ENCODE measurements at places on chromosomes 7 and 10.

DNA sequence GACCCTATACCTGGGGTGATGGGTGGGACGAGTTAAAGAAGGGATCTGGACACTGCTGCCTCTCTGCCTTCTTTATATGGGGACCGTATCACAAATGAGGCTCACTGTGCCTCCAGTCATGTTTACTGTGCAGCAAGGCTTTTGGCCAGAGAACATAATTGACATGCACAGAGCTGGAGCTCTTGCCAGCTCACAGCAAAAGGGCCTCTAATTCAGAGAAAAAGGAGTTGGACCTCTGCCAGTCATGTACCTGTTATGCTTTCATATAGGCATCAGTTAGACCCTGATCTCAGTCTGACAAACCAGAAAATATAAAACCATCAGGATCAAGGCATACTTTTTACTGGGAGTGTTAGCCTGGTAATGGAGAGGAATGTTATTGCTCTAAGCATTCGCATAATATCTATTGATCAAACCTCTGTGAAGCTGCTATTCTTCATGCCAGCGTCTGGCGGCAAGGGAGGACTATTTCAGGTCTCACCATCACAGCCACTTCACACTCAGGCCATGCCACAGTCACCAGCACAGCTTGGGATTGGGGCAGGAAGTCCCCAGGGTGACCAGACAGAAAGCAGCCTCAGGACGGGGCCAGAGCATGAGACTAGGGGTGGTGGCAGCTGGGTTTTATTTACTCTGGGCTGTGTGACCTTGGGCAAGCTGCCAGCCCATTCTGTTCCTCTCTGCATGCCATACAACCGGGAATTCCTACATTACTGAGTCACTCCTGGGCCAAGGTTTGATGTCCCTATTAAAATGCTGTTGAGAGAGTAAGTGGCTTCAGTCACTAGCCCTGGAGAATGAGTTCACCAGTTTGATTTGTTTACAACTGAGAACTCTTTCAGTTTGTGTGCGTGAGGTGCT lies 90.1 kb downstream of the NPSR1 start:
- DNase-seq = peak; percentile 12

DNA sequence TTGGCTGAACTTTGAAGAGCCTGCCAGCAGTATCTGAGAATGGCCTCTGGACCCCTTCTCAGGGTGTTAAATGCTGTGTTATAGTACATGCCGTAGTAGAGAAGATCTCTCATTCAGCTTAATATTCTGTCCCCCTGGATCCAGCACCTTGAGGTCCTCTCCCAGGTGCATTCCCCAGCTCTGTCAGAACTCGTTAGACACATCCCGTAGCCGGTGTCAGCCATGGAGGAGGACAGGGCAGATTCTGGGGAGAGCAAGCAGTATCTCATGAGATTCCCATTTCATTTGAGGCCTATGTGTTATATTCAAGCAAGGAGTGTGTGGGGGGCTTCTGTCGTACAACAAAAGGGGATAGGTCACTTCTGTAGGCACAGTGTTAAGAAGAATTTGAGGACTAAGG lies 34.8 kb downstream of the NACAD start:
- no peak for DNase-seq

- no peak for DNase-seq
Observed at GRCh38 chr10:86113044-86113443, 253.6 kb downstream of the GRID1 start.

DNA sequence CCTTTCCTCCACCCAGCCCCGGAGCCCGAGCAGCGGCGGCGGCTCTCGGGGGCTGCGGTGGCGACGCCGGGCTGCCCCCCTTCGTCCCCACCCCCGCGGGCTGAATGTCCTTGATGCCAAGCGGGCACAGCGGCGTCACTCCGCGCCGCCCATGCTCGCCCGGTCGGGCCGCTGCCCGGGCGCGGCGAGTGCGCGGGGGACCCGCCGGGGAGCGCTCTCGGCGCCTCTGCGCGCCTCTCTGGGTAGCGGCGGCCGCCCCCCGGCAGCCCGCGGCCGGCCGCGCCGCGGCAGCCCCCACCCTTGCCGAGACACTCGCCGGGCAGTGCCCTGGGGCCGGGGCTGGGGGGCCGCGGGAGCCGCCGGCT lies 433 bp upstream of the PLXNA4 start:
- peak; percentile 52 for DNase-seq

DNA sequence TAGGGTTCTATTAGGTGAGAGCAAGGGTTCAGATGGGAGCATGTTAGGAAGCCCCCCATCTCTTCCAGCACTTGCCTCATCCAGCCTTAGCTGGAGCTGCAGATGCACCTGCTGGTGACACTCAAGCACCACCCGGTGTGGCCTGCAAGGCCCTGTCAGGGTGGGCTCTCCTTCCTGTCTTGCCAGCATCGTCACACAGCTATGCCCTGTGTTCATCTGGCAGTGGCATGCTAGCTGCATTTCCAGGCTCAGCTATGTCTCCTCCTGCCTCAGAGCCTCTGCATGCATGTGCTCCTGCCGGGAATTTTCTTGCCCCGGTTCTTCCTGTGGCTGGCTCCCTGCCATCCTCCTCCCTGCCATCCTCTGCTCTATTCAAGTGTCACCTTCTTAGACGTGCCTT lies 129.7 kb upstream of the KLF6 start:
- no peak for DNase-seq

- no peak for DNase-seq
Observed at GRCh38 chr7:142585425-142585824, 163.8 kb upstream of the PRSS1 start.

All from AG08396 (cell line).